ENCODE measurements at places on chromosomes 16 and 17.

GRCh38 chr16:25279491-25279890, 21.8 kb upstream of the ZKSCAN2 start:
- DNase-seq: no peak

GRCh38 chr16:4071686-4072561, 44.3 kb downstream of the ADCY9 start:
- DNase-seq: no peak

DNA sequence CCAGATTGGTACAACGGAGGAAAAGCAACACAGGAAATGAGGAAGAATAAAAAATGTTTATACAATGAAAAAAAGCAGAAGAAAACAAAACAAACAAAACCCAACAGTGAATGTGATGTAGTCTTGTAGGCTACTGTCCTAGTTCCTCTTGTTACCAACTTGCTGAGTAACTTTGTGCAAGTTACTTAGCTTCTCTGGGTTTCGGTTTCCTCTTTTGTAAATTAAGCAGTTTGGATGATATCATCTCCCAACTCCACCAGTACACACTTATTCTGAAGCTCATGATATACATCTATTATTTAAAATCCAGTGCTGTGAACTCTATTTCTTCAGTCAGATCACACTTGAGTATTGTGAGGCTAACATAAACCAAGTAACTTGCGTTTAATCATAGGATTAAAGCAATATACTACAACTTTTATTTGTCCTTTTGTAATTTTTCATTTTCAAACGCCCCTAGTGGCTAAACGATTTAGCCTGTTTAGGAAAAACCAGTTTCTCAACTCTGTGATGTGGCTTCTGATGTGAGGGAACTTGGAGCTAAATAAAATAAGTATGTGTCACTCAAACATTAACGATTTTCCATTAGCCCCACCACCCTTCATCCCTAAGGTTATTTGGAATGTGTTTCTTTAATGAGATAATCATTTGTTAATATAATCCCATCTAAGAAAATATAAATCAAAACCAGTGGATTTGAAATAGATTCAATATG, 1.4 kb upstream of the UNK start:
- DNase-seq: no peak

GRCh38 chr16:89402962-89403361, 87.4 kb downstream of the ANKRD11 start:
- DNase-seq: no peak

- no peak for DNase-seq
These were observed 19.6 kb downstream of the GNPTG start for GRCh38 chr16:1371054-1371978.

GRCh38 chr16:71242036-71242435, 11.5 kb upstream of the HYDIN start:
- no peak for DNase-seq

GRCh38 chr17:3602499-3602898, 6.7 kb downstream of the TRPV1 start:
- no peak for DNase-seq

DNA sequence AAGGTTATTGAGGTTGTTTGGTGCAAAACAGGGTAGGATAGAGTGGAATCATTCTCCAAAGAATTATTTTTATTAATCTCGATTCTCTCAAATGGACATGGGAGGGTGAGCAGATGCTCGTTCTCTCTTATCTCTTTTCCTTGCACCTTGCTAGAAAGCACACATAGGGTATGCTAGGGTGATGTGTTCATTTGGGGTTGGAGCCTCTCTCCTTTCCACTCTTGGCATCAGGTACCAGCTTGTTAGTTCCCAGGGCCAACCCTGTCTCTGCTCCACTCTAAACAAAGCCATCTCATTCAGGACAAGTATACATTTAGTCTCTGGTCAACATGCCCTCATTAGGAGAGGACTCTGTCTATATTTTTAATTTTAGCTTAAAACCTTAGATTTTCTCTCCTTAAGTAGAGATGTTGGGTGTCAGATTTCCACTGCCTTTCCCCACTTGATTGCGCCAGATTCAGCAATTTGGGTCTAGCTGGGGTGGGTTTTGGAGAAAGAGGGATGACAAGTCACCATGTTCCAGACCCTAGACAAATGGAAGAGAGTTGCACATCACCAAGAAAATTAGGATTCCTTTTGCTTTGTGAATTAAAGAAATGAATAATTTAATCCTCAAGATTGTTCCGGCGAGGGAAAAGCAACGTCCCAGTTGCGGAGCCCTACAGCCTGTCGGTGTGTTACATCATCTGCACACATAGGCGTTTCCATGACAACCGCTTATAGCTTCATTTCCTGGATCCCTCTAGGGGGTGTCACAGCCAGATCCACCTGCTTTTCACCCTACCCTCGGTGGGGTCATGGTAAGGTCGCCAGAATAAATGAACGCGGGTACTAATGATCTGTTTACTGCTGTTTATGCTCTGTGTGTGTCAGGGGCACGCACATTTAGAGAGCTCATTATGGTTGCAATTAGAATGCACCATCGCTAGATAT, 41.6 kb downstream of the SNX11 start:
- no peak for DNase-seq

GRCh38 chr17:33370401-33370800, 77.3 kb upstream of the ASIC2 start:
- no peak for DNase-seq

DNA sequence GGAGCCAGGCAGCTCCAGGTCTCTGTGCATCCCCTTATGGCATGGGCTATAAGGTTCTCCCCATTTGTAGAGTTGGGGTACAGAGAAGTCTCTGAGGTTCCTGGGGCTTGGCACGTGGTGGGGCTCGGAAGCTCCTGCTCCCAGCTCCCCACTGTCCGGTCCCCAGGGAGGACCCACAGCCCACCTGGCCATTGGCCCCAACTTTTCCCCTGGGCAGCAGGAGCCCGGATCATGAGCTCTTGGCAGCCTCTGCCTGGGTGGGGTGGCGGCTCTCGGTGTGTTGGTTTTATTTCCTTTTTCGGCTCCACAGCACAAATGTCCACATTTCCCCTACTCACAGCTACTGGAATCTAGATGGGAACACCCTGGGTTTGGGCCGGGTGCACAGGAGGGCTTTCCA, 30.5 kb downstream of the GSE1 start:
- no peak for DNase-seq

DNA sequence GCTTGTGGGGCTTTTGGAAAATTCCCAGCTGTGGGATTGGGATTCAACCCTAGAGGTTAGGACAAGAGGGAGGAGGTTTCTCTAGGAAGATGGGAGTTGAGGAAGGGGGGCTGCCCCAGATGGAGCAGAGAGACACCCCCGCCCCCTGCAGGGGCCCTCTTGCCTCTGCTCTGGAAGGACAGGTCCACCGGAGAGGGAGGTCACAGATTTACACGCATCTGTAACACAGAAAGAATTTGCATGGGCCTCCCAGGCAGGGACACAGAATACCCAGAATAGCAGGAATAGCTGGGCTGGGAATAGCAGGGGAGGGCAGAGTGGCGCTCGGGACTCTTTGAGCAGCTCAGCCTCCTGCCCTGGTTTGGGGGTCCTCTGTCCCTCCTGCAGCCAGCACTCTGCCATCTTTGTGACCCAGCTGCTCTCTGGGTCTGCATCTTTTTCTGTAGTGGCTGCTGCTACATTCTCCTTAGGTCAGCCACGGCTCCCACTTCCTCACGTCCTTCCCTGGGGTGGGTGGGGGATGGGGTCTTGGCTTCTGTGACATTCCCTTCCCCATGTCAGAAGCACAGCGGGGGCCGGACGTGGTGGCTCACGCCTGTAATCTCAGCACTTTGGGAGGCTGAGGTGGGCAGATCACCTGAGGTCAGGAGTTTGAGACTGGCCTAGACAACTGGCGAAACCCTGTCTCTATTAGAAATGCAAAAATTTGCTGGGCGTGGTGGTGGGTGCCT, 33.9 kb upstream of the PLLP start:
- no peak for DNase-seq

DNA sequence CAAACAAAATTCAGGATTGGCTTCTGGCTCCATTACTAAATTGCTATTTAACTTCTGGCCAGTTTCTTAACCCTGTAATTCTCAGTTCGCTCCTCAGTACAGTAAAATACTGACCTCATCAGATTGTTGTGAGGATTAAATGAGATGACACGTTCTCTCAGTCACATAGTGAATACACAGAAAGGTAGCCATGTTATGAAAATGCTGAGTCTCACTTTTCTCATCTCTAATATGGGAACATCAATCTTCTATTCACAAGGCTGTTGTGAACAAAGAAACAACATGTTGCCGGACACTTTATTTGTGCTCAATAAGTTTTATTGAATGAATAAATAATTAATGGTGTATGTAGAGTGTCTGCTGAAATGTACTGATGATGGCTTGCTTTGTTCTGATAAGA, 924.5 kb upstream of the GOT2 start:
- DNase-seq: no peak

DNA sequence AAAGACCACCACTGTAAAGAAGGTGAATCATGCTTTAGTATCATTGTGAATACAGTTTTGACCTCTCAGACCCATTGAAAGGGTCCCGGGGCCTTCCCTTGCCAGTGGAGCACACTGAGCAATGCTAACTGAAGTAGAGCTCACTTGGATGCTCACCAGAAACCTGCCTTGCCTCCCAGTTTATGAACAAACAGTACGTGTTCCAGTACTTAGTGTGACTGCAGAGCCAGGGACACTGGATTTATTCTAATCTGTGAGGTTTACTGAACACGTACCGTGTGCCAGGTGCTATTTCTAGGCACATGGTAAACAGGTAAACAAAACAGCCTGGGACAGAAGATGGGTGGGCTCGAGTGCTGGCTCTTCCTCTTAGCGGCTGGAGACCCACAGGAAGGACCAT, 79.6 kb downstream of the FOXL1 start:
- no peak for DNase-seq

DNA sequence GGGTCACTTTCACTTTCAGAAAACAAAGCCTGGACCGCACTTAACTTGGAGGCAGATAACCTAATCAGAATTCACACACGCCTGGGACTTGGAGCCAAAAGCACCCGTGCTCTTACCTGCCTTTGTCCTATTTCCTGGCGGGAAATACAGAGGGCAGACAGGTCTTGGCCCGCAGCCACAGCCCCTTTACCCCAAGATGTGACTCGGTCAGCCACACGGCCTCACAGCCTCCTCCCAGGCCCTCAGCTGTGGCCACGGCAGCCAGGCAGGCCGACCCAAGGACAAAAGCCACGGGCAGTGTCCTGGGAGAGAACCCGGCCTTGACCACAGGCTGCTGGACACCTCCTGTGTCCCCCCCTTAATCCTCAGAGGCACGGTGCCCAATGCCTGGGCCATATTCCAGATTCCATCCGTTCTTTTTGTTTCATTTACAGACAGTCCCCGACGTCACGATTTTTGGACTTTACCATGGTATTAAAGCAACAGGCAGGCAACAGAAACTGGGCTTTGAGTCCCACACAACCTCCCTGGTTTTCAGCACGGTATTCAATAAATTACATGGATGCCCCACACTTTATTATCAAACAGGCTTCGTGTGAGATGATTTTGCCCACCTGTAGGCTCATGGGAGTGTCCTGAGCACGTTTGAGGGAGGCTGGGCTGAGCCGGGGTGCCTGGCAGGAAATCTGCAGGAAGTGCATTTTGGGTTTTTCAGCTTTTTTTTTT, 30.1 kb upstream of the GAA start:
- no peak for DNase-seq

DNA sequence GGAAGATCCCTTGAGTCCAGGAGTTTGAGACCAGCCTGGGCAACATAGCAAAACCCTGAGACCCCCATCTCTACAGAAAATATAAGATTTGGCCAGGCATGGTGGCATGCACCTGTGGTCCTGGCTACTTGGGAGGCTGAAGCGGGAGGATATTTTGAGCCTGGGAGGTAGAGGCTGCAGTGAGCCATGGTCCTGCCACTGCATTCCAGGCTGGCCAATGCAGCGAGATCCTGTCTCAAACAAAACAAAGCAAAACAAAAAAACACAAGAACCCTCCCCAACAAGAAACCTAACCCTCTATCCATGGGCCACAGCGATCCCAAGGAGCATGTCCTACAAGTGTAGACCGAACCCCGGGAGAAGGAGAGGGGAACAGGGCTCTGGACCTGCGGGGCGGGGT, 133.3 kb downstream of the MGAT5B start:
- no peak for DNase-seq
